NCI-H460 (cell line): ENCODE measurements at places on chromosomes 4 and X.

DNA sequence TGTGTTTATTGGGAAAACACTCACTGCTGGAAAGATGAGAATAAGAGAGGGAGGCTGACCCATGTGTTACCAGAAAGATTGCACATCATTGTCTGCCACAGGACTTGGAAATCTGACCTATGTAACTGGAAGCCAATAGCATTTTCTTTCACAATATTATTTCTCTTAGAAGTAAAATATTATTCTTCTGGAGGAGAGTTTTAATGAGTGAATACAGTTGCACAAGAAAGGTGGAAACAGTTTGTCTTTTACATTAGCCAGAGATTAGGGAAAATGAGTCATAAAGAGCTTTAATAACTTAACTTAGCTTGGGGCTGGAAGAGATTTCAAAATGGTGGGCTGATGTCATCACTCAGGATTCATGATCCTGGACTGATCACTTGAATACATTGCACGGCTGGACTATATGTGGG lies 31.5 kb upstream of the LNX1 start:
- no peak for DNase-seq

GRCh38 chr4:73718375-73719373 lies 21.7 kb upstream of the CXCL8 start:
- DNase-seq: no peak

DNA sequence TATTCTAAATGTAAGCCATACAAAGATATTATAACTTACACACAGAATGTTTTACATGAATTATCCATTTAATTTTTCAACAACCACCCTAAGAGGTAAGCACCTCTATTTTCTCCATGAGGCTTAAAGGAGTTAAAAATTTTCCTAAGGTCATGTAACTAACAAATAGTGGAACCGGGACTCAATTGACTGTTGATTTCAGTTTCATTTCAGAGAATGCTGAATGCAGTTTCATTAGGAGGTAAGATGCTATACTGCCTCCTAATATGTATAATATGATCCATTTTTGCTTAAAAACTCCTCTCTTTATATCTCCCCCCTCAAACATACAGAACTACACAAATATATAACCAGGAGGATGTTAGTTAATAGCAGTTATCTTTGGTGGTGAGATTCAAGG lies 29.1 kb downstream of the PHKA1 start:
- DNase-seq: no peak

DNA sequence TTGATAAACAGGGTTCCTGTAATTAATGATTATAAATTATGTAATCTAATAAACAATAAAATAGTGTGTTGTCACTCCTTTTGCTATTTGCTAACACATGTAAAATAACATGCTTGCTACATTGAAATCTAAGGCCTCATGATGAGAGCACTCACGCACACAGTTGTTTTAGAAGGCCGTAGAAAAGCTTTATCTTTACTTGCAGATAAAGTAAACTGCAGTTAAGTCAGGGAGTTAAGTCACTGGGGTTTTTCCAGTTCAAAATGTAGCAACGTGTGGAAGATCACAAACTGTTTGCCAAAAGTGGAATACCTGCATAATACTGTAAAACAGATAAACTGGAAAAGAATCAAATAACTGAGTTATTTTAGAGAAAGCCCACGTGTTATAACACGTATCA lies 187.3 kb upstream of the PACRGL start:
- DNase-seq: no peak

DNA sequence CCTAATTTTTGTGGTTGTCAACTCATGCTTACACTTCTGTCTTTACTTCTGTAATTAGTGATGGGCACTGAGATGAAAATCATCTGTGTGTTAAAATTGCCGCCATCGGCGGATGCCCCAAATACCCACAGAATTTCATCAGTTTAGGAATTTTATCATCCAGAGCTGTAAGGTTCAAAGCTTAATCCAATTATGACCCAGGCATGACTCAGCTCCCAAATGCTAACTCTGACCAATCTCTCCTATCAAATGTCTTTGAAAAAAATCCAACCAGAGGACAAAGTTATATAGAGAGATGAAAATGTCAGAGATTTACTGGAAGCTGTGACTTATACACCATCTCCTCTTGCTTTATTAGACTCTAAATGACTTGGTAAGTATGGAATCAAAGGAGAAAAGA lies 1048.7 kb upstream of the PRKX start:
- DNase-seq: no peak

- no peak for DNase-seq
Measured at GRCh38 chr4:140769209-140769608, 13.0 kb upstream of the TBC1D9 start.

DNA sequence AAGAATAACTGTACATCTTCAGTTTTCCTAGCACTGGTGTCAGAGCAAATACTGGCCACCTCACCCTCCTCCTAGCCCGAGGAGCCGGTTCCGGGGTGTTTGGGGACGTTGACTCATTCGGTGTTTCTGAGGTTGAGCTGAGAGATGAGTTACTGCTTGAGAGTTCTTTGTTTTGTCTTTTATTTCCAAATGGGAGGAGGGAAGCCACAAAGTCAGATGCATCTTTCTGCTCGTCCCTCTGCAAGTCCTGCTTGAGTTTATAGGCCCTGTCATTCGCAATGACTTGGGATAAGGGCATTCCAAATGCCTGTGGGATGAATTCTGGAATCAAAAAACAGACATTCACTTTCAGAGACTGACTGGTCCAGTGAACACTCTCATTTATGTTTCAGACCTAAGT lies 77.5 kb downstream of the HCCS start:
- no peak for DNase-seq

DNA sequence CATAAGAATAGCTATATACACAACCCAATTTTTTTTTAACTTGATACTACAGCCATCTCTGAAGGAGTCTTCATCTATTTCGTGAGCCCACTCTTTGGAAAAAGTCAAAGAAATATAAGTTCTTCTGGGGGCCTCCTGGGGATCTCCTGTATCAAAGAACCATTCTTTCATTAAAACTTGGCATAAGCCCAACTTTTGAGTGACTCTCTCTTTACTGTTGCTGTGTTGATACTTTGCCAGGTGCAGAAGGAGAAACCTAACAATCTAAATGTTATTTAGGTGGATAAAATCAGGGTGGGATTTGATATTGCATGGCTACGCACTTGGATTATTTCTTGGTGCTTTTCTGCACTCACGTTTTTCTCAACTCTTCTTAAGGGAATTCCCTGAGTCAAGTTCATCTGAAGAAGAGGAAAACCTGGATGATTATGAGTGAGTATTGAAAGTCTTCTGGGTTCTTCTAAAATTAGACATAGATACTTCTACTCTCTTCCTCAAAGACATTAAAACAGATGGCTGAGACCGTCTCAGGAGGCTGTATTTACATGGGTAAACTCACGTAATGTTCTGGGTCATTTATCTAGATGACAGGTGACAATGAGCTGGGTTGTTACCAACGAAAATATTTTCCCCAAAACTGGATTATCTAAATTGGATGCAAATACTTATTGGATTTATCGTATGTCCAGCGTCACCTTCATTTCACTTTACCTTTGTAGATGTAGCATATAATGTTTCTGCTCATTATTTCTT lies 25.2 kb downstream of the BMX start:
- DNase-seq: no peak

DNA sequence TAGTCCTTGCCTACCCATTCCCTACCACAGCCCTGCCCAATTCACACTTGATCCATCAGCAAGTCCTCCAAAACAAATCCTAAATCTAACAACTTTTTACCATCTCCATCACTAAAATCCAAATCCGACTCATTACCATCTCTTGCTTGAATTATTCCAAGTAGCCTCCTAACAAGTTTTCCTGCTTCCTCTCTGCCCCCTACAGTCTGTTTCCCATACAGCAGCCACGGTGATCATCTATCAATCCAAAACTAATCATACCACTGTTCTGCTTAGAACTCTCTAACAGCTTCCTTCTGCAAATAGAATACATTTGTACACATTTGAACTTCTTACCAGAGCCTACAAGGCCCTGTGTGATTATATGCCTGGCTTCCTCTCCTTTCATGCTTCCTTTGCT lies 133.0 kb downstream of the SHROOM4 start:
- DNase-seq: no peak

GRCh38 chr4:175716961-175717360 lies 95.1 kb downstream of the GPM6A start:
- no peak for DNase-seq

- peak; percentile 18 for DNase-seq
Measured at GRCh38 chr4:176123710-176124407, 58.2 kb downstream of the WDR17 start.

DNA sequence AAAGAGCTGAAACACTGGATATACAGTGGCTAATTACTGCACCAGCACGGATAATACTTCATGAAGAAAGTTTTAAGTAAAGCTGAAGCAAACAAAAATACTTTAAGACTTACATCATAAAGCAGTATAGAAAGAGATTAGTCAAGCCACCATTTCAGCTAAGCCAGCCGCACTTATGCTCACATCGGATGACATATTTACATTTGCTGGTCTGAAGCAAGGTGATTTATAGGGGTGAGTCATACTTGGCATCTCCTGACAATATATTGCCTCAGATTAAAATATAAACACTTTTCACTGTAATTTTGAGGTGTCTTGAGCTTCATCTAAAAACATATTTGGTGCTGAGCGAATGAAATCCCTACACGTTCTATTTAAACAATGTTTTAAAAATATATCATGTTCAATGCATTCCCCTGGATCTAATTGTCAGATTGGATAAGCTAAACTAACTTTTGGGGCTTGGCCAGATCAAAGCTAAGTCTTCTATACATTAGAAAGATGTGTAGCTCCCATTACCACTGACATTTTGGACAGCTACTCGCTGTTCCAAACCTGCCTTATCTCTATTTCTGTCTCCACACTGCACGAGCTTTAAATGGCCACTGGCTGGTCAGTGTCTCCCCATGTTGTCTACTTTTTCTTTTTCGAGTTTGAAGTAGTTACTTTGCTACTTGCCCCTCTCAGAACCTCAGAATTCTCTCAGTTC lies 103.2 kb downstream of the VCX2 start:
- DNase-seq: peak; percentile 36

- no peak for DNase-seq
Measured at GRCh38 chr4:182842104-182842600, 75.0 kb downstream of the DCTD start.

DNA sequence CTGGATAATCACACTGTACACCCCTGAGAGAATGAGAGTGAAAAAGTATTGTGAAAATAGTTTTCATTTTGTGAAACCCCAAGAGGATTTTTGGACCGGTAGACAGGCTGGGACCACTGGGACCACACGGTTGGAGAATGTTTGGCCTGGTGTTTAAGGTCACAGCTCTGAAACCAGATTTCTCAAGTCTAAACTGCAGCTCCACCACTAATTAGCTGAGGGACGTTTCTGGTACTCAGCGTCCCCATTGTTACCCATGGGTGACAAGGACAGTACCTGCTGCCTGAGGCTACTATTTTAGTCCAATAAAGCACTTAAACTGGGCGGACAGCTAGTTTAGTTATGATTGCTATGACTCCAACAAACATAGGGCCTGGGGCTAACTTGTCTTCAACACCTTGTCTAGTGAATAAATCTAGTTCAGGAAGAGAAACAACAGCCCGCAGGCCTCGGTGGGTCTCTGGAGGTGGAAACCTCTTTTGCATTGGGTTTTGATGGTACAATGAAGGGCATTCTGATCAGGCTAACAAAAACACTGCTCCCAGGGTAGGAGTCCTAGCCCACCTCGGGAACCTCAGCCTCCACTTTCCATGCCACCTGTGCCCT lies 509 bp upstream of the USP11 start:
- DNase-seq: no peak

DNA sequence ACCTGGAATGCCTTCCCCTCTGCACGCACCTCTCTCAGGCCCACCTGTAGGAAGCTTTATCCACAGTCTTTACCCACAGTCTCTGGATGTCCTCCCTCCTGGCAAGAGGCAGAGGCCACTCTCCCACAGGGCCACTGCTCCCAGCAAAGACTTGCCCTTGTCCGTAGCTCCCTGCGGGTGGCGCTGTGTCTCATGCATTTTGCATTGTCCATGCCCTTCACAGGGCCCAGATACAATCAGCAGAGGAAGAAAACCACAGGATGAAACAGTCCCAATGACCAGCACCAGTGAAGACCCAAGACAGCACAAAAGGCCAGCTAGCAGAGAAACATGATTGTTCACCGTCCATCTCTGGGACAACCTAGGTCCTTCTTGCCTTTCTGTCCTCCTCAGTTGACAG lies 2.1 kb upstream of the NSG1 start:
- no peak for DNase-seq

GRCh38 chr4:145048817-145049216 lies 49.2 kb downstream of the ANAPC10 start:
- no peak for DNase-seq

- DNase-seq: no peak
Measured at GRCh38 chr4:78806943-78807460, 30.9 kb downstream of the BMP2K start.

GRCh38 chr4:87632469-87632868 lies 17.6 kb upstream of the DMP1 start:
- no peak for DNase-seq

DNA sequence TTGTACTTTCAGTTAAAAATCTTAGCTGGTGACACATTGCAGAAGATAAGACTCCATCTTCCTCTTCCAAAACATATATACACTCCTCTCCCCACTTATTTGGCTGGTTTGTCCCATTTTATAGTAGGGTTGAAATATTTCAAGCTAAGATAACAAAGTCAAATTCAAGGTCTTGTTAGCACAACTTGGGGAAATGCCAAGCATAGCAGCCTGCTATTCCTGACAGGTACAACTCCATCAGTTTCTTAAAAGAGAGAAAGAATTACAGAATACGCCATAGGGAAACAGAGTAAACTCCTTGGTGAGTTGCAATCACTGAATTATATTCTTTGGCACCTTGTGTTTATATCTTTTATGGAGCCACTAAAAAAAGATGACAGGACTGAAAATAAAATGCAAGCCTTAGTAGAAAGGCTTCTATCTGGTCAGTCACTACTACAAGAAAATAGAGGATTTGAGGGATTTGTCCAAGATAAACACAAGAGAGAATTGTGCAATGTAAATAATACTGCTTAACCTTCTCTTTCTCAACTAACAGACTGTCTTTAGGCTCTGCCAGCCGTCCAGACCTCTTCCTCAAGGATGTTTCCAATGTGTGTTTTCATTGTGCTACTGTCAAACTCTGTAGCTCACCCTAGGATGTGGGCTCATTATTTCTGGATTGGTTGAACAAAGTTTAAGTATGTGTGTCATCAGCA lies 170.3 kb downstream of the VEGFC start:
- peak; percentile 42 for DNase-seq

GRCh38 chr4:37903901-37904300 lies 13.0 kb downstream of the TBC1D1 start:
- DNase-seq: no peak

DNA sequence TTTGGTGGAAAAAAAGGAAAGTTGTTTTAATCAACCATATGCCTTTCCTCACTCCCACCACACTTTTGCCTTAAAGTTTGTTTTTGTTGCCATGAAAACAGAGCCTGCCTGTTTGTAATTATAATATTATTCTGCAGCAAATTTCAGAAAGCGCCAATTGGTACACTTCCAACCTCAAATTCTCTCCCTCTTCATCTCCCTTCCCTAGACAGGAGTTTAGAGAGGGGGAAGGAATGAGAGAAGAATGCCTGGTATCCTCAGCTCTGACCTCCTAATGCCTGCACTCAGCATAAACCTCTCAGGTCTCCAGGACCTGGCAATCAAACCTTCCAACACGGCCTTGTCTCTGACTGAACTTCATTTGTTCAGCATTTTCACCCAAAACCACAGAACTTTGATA lies 138.4 kb upstream of the HCCS start:
- no peak for DNase-seq
